GM12892 (cell line): ENCODE measurements at places on chromosomes 2 and 18.

DNA sequence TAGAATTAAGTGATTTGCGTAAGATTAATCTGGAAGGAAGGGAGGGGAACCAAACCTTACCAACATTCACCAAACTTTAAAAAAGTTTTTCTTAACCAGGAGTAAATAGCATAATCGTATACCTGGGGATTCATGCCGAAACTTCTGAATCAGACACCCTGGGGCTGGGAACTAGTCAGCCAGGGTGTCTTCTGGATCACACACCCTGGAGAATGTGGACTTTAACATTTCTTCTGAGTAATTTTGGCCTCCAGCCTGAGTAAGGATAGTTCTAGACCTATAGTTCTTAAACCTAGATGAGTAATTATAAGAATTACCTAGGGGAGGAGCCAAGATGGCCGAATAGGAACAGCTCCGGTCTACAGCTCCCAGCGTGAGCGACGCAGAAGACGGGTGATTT, 44.1 kb upstream of the MEIS1 start:
- no peak for DNase-seq

- no peak for DNase-seq
Observed at GRCh38 chr18:65227970-65228369, 522.8 kb upstream of the CDH7 start.

DNA sequence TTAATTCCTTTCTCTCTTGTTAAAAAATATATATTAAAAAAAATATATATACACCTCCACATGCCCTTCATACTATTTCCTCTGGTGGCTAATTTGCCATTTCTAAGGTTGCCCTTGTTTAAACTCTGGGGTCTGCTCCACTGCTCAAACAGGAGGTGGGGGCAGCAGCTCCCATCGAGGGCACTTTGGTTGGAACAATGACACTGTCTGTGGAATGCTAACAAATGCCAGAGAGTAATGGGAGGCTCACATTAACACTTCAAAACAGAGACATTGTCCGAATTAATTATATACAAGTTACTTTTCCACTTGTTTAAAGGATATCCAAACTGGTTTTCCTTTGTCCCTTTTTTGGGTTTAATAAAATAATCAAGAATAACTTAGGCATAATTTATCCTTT, 58.8 kb upstream of the CD302 start:
- DNase-seq, result no peak

DNA sequence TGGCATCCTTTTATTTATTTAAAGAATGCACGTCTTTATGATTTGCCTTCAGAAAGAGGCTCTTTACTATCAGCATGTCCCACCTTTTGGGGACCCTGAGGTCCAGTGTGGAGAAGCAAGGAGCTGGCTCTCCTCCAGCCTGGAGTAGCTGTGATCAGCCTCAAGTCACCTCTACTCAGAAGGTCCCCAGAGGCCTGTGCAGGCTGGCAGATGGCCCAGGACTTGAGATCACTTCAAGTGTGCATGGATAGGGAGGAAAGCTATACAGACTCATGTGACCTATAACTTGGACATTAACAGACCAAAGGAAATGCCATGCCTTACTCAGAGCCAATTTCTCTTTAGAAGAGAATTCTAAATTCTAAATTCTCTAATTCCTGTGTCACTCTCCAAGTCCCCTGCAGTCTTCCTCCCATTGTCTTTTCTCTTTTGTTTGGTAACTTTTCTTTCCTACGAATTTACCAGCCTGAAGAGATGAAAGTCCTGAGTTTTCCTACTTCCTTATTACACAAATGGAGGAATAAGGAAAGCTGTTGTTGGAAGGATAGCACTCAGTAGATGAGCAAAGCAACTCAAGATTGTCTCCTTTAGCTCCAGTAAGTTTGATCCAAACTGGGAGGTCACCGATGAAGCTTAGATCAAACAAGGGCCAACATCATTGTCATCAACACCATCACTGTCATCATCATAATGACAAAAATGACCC, 163.9 kb downstream of the GFPT1 start:
- DNase-seq, result no peak

DNA sequence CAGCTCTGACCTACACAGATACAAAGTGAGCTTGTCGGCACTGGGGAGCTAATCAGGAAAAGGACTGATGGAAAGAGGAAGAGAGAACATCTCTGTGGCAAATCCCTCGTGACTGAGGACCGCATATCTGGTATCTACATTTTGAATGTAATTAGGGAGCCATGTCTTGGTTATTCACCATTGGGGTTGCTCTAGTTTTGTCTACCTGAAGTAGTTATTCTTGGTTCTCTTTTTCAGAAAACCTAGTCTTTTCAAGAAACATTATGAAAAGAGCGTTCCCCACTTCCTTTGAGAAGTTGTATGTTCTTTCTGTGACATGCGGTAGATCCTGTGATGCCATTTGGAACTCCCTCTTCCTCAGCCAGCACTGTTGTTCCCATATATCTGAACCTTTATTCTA, 104.4 kb downstream of the DOCK10 start:
- DNase-seq, result no peak

- no peak for DNase-seq
Observed at GRCh38 chr2:16148632-16149348, 208.4 kb downstream of the MYCN start.

DNA sequence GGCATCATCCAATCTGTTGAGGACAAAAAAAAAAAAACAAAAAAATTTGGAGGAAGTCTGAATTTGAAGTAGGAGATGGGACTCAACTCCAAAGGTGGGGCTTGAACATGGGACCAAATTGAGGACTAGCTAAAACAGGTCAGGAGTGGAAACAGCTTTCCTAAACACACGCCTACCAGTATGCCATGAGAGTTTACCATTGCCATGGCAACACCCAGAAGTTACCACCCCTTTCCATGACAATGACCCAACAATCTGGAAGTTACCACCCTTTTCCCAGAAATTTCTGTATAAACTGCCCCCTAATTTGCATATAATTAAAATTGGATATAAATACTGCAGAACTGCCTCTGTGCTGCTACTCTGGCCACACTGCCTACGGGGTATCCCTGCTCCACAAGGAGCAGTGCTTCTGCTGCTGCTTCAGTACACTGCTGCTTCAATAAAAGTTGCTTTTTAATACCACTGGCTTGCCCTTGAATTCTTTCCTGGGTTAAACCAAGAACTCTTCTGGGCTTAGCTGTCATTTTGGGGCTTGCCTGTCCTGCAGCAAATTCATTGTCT, 73.3 kb upstream of the FSIP2 start:
- DNase-seq, result no peak

GRCh38 chr2:241853651-241854341, 4.9 kb downstream of the PDCD1 start:
- no peak for DNase-seq

DNA sequence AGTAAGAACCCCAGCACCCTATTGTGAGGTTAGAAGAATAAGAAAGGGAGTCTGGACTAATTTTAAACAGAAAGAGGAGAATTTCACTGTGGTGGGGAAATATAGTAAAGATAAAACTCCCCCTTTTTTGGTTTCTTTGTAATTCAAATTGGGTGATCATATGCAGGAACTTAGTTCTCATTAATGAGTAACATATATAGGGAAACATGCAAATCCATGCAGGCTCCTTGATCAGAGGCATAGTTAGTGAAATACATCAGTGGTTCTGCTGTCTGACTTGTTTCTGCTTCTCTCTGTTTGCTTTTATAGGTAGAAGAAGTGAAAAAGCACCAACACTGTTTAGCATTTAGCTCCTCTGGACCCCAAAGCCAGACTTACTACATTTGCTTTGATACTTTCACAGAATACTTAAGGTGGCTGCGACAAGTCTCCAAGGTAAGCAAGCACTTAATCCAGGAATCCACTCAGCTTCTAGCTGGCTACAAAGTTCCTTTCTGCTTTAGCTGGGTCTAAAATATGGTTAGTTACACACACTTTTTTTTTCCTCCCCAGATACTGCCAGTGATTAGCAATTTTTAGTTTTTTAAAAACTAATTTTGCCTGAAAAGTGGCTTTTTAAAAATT, 123.2 kb downstream of the PHLPP1 start:
- DNase-seq, result no peak

GRCh38 chr18:64806691-64807090, 657.8 kb upstream of the LINC00305 start:
- DNase-seq, result no peak

DNA sequence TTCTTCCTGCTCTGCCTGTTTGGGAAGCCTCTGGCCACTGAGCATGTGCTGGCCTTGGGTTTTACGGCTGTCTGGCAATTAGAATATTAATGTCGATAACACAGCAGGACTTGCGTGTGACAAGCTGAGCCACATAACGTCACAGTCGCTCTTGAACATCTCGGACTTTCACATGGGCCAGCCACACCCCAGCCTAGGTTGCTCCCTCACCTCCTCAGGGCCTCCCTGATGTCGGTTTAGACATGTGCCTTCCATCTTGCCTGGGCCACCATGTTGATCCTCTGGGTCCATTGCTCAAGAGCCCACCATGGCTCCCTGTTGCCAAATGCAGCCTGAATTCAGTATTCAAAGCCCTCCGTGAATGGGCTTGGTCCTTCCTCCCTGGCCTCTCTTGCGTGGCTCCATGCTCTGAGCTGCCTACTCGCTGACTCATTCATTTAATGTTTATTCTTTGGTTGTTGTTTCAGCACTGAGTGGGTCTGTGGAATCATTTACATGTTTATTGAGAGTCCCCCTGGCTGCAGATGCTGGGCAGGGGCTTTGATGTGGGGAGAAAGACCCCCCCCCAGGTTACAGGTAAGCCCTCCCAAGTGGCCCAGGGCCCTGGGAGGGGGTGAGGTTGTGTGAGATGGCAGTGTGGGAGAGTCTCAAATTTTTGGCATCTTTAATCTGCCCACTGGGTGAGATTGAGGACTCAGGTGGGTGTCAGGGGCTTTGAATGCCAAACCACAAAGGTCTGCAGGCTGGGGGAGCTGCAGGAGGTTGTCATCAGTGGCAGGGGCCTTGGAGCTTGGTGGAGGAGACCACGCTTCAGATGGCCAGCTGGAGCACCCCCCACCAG, 62.0 kb downstream of the ODC1 start:
- no peak for DNase-seq

- no peak for DNase-seq
Observed at GRCh38 chr2:168155680-168156079, 91.7 kb downstream of the STK39 start.

DNA sequence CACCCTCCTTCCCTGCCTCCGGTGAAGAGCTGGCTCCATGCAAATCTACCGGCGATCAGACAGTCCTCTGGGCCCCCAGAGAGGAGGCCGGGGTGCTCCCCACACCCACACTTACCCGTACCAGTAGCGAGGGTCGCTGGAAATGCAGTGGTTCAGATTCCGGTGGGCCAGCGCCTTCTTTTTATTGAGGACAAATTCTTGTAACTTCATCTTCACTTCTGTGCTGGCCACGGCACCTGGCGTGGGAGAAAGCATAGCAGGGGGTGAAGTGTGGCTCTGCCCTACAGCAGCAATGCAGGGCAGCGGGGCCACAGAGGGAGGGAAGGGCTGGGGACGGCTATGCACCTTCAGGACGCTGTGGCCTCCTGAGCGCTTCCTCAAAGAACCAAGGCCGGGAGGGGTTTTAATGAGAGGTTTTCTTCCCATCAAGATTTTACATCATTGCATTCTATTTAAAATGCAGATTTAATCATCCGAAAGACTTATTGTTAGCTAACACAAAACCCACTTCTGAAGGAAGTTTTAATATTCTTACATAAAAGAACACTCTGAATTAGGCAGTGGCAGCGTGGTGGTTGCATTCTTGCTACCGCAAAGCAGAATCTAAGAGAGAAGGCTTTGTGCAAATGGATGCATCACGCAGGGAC, 237.0 kb downstream of the HDAC4 start:
- DNase-seq, result no peak

DNA sequence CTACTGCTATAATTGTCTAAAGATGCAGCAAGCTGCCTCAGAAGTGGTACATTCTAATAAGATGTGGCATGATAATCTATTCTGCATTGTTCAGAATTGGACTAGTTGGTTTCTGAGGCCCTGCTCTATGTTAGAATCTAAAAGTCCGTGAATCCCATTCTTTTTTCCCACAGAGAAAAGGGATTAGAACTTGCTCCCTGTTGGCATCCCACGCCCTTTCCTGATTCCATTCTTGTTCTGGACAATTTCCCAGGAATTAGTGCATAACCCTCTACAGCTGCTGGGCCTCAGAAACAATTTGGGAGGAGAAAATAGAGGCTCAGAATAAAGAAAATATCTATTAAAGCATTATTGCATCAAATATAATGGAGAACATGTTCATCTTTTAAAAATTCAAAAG, 282.7 kb downstream of the NRXN1 start:
- no peak for DNase-seq

DNA sequence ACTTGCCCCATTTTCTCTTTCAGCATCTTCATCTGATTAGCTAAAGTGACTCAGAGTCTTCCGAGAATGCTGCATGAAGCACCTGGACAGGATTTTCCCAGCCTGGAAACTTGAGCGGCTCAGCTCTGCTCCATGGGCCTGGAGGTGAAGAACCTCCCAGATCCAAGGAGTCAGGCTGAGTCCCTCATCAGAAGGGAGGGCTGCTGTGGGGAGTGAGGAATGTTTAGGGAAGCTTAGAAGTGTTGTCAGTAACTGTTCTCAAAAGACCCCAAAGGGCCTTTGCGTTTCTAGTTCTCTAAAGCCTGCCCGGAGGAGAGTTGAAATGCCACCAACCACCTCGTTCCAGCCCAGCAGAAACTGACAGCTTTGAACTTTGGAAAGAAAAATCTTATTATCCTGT, 157.1 kb downstream of the CLIP4 start:
- no peak for DNase-seq
